Activated T-helper 17 cell treated with anti-CD3 and anti-CD28 coated beads, Interleukin-2, amount 50 U/mL, for 72 hours (primary cell): ENCODE measurements at places on chromosomes 16 and 17. TPM values are rescaled to one million over a fixed set of nuclear protein-coding genes. Genes with fewer than 3 reads are reported as not detected.

The WNT9B gene
- total RNA-seq = not detected

GRCh38 chr16:20364051-20364450, 11.5 kb upstream of the UMOD start:
- no peak for ATAC-seq

DNA sequence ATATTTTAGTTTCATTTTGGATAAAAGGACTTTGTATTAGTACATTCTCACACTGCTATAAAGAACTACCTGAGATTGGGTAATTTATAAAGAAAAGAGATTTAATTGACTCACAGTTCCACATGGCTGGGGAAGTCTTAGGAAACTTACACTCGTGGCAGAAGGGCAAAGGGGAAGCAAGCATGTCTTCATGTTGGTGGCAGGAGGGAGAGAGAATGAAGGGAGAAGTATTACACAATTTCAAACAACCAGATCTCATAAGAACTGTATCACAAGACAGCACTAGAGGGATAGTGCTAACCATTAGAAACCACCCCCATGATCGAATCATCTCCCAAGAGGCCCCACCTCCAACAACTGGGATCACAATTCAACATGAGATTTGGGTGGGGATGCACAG, 142.9 kb downstream of the USP31 start:
- ATAC-seq = no peak

The KRT23 gene
- not detected for total RNA-seq

- no peak for ATAC-seq
Observed at GRCh38 chr16:86414991-86415740, 95.2 kb upstream of the FOXF1 start.

DNA sequence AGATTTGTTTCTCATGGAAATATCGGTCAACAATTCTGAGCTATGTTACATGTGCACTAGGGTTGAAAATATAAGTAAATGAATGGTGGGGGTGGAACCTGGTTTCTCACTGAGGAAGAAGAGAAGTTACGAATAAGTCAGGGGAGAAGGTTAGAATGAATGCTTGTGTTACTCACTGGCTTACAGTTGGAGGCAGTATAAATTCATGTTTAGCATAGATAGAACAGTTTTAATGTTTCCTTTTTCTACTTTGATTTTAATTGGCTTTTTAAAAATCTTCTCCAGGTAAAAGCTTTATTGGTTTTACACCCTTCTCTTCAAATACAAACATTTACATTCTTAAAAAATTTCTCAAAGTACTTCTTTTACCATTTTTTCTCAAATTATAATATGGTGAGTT, 1113.7 kb downstream of the CDH11 start:
- no peak for ATAC-seq

- ATAC-seq = no peak
Observed at GRCh38 chr17:21218101-21218500, 4.1 kb upstream of the TMEM11 start.

- no peak for ATAC-seq
Observed at GRCh38 chr16:23214796-23215195, 32.3 kb downstream of the SCNN1G start.
